Hepatic stellate cell (primary cell): ENCODE measurements at places on chromosomes 3 and 15.

- DNase-seq = no peak
These were observed 46.9 kb downstream of the SATB1 start for GRCh38 chr3:18378218-18378617.

DNA sequence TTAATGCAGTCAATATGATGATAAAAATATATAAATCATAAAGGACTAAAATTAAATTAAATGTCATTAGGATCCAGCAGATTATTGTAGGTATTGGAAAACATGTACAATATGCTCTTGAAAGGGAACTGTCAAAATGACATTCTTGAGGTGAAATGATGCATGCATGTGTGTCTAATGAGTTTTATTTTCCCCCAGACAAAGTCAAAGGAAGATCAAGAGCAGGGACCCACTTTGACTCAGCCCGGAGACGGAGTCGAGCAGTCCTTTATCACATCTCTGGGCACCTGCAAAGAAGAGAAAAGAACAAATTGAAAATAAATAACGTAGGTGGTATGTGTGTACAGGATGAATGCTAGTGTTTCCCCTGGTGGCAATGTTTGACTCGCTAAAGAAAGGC, 194.1 kb downstream of the KCNH8 start:
- no peak for DNase-seq

DNA sequence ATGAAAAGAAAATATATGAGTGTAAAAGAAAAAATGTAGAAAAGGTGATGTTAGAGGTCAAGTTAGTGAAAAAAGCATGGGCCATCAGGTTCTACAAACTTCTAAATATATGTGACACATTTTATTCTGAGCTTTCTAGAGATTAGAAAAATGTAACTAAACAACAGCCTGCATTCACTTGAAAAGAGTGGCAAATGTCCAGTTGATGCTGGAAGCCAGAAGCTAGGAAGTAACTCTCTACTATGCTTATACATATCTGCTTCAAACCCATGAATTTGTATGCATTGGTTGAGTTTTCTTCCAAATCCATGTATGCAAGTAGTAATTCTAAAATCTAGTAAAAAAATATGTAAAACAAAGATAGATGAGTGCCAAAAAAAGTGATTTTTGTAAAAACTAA, 123.5 kb downstream of the TGFBR2 start:
- no peak for DNase-seq

DNA sequence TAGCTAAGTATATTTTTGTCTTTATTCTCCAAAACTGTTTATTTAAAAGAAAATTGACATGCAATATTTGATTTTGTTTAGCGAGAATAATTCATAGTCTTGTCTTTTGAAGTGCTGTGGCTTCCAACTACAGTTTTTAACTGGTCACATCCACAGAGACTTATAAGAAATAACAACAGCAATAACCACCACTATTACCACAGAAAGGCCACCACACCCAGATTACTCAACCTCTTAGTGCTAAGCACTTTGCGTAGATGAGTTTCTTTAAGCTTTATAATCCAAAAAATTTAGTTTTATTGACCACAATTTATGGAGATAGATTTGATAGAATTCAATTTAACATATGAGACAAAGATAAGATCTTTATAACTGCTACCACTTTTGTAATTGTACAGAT, 468.4 kb upstream of the UBE2E2 start:
- DNase-seq = no peak

GRCh38 chr15:40329804-40330203, 6.3 kb downstream of the INAFM2 start:
- DNase-seq = no peak

GRCh38 chr3:14404631-14405359, 2.4 kb downstream of the SLC6A6 start:
- no peak for DNase-seq

DNA sequence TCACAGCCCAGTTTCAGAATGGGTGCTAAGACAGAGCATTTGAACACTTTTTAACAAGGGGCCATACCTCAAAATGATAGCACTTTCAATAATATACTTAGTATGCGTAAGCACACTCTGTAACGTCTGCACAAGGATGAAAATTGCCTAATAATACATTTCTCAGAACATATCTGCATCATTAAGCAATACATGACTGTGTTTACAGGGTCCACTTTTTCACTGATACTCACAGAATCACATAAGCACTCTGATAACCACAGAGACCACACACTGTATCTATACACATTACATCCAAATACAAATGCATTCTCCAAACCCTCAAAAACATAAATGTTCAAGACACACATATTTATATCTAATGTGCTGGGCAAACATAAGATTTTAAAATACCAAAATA, 79.8 kb downstream of the NR1I2 start:
- DNase-seq = no peak

GRCh38 chr15:22895465-22896190, 57.2 kb downstream of the NIPA2 start:
- DNase-seq = no peak

GRCh38 chr3:131077904-131078303, 51.2 kb downstream of the NEK11 start:
- DNase-seq = no peak

GRCh38 chr3:8635125-8635524, 9.5 kb downstream of the SSUH2 start:
- DNase-seq = no peak

DNA sequence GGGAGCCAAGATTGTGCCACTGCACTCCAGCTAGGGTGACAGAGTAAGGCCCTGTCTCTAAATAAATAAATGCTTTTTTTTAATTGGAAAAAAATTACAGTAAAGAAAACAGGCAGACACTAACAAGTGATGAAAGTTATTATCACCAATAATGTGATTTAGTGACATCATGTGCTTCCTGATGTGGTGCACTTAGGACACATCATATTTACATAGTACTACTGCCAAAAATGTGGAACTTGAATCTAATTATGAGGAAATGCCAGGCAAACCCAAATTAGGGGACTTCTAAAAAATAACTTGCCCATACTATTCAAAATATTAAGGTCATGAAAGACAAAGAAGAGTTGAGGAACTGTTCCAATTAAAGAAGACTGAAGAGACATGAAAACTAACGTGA, 30.8 kb downstream of the MAP4 start:
- no peak for DNase-seq

GRCh38 chr3:81929697-81930096, 168.3 kb upstream of the GBE1 start:
- DNase-seq = no peak

GRCh38 chr3:163071713-163072112, 1575.1 kb downstream of the OTOL1 start:
- no peak for DNase-seq

DNA sequence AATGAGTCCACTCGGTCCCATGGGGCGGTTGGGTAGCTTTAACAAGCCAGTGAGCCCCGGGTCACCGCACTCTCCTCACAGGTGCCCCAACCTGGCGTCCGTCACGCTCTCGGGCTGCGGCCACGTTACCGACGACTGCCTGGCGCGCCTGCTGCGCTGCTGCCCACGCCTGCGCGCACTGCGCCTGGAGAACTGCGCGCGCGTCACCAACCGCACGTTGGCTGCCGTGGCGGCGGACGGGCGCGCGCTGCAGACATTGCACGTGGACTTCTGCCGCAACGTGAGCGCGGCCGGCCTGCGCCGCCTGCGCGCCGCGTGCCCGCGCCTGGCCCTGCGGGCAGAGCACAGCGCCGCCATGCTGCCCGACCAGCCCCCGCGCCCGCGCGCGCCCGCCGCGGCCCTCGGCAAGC, 3.4 kb downstream of the FBXL22 start:
- peak; percentile 93 for DNase-seq

GRCh38 chr3:117719316-117719926, 1009.8 kb downstream of the TUSC7 start:
- no peak for DNase-seq

DNA sequence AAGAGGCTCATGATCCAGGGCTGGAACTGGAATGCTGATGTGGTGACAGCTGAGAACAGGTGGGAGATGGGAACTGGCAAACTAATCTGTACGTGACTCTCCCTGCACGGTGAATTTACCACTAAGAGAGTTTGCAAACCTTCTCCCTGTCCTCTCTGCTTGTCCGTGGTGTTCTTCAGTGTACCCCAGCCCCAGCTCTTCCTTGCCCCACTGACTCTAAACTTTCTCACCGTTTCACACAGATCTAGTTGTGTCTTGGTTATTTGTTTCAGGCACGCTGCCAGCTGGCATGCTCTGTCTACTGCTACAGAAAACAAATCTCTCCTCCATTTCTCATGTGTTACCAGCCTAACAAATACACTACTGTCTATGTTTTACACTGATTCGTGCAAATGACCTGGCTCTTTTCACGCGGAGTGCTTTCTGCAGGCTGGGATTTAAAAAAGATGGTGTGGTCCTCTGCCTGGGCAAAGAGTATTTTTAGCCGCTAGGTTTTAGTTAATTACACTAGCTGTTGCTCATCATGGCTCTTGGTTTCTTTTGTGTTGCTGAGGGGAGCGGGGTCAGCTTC, 192.7 kb upstream of the LRIG1 start:
- DNase-seq = no peak

GRCh38 chr3:30649572-30650318, 43.3 kb downstream of the TGFBR2 start:
- peak; percentile 43 for DNase-seq

DNA sequence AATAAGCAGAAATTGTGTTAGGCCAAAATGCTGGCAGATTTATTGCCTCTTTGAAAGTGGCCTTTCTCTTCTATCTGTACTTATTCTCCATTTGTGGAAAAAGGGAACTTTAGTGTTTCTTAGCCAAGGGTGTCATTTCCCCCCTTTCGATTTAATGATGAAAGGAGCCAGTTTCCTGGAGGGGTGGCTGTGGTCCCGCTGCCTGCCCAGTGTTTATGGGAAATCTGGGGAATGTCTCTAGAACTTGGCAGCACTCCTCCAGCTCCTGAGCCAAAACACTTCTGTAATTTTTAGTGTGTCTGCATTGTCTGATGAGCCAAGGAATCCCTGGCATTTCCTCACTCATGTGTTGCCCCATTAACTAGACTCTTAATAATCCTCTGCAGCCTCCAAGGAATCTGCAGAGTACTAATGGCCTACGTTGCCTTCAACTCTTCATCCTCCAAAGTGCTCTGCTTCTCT, 448.8 kb downstream of the GRM7 start:
- DNase-seq = no peak

DNA sequence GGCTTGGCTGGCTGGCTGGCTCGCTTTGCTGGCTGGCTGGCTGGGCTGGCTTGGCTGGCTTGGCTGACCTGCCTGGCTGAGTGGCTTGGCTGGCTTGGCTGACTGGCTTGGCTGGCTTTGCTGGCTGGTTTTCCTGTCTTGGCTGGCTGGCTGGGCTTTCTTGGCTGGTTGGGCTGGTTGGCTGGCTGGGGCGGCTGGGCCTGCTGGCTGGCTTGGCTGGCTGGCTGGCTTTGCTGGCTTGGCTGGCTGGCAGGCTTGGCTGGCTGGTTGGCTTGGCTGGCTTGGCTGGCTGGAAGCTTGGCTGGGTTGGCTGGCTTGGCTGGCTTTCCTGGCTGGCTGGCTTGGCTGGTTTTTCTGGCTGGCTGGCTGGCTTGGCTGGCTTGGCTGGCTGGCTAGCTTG, 435.6 kb downstream of the GOLGA6L6 start:
- DNase-seq = no peak

GRCh38 chr3:137348936-137349335, 391.2 kb downstream of the IL20RB start:
- no peak for DNase-seq

DNA sequence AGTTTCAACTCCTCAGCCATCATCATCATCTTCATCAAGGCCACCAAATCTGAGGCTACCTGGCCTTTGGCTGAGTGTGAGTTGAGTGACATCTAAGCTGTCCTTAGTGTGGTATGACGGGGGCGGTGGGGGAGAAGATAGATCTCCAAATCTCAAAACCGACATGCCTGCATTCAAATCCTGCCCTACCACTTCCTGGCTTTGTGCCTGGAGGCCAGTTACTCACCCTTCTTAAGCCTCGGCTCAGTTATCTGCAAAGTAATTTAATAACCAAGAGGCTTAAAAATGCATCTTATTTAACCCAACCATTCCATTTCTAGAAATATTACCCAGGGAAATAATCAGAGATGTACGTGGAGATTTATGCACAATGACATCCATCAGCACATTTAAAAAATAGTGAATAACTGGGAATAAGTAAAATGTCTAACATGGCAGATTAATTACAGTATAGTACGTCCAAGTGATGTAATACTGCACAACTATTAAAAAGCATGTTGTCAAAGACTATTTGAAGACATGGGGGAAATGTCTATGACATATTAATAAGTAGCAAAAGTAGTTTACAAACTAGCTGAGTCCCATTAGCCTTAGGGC, 167.4 kb downstream of the NTRK3 start:
- no peak for DNase-seq

GRCh38 chr15:33959844-33960548, 8.3 kb upstream of the CHRM5 start:
- DNase-seq = no peak

- DNase-seq = no peak
These were observed 927 bp downstream of the SMAD6 start for GRCh38 chr15:66702787-66703539.

- no peak for DNase-seq
These were observed 298.0 kb upstream of the PROK2 start for GRCh38 chr3:72082776-72083462.

DNA sequence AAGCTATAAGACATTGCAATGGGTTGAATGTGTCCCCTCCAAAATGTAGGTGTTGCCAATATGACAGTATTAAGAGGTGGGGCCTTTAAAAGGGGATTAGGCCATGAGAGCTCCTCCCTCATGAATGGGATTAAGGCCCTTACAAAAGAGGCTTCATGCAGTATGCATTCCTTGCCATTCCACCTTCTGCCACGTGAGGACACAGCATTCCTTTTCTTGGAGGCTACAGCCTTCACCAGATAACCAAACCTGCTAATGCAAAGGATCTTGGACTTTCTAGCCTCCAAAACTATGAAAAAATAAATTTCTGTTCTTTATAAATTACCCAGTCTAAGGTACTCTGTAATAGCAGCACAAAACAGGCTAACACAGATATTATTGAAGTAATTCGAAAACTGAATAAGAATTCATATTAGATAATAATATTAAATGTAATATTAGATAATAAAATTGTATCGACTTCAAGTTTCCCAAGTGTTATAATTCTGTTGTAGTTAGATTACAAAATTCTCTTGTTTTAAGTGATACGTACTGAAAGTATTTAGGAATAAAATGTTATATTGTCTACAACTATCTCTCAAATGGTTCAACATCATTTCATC, 29.4 kb upstream of the ATP8B4 start:
- no peak for DNase-seq
